Activated CD4-positive, alpha-beta T cell treated with anti-CD3 and anti-CD28 coated beads, Interleukin-2, amount 50 U/mL, for 48 hours (primary cell): ENCODE measurements at places on chromosomes 11 and 22.

DNA sequence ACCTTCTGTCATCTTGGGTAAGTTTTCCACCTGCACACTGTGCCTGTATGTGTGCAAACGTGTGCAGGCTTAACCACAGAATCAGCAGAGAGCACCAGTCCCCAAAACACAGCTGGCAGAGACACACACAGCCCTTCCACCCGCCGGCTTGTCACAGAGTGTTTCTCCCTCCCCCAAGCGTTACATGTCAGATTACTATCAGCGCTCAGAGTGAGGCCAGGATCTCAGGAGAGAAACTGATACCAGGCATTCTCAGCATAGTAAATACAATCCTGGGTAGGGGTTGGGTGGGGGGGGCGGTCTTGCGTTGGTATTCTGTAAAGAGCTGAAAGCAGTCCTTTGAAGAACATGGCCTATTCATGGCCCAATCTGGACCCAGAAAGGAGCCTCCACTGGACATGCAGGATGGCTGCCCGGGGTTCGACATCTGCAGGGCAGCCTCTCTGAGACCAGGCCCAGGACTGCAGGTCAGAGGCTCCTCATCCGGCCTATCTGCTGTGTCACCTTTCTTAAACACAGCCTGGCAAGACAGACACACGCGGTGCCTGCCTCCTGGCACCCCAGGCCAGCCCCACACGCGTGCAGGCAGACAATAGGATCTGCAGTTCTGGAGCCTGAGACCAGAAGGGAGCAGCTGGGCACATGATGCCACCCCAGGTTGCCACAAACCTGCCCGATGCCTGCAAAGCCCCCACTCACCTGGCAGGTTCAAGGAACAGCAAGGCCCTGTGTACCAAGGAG, 1.7 kb downstream of the OSBPL5 start:
- no peak for DNase-seq

GRCh38 chr11:130166457-130166784, 6.8 kb downstream of the ST14 start:
- no peak for DNase-seq

DNA sequence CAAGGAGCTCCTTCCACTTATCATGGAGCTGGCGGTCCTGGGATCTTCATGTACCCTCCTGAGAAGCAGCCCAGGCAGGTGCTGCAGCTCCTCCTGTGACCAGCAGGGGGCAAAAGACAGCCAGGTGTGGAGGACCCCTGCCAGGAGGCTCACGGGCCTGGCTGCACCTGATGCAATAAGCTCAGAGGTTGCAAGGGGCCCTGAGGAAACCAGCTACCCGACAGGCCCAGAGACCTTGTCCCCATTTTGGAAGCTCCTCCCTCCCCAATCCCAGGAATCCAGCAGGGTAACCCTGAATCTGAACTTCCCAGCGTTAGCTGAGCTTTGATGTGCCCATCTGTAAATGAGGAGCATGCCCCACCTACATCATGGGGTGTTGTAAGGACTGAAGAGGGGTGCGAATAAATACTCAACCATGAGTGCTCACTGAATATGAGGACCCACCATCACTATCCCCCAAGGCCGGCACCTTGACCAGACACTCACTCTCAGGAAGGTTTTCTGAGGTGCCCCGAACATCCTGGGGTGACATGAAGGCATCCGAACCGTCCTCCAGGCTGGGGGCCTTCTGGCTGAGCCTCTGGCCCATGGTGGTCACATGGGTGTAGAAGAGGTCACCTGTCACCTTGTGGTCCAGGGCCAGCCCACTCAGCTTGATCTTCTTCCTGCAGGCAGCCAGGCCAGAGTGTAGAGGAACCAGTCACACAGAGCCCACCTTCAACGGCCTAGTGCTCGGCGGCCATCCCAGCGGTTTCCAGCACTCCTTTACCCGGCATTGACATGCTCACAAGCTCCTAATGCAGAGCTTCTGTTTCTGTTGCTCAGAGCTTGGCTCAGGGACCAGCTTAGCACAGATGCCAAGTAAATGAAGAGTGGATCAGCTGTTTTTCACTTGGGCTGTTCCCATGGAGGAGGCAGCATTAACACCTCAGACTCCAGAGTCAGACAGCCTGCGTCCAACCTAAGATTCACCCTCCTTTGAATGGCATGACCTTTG, 21.7 kb downstream of the SLC43A1 start:
- DNase-seq, result peak; percentile 81

- no peak for DNase-seq
Measured at GRCh38 chr11:119664063-119664572, 64.9 kb downstream of the NECTIN1 start.

DNA sequence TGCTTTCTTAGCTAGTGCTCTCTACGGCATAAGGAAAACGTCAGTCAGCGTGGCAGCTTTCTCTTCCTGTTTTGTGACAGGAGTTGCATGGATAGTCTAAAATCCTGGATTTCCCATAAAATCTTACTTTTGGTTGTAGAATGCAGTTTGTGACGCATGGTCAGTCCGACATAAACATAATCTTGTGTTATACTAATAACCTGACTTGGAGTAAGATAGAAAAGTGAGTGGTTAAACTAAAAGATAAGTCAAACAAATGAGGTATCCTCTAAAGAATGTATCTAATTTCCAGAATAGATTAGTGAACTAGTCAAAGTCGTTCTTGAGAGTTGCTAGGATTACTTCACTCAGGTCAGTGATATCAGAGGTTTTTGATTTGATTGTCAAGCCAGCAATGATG, 157.6 kb downstream of the PGR start:
- DNase-seq, result no peak

DNA sequence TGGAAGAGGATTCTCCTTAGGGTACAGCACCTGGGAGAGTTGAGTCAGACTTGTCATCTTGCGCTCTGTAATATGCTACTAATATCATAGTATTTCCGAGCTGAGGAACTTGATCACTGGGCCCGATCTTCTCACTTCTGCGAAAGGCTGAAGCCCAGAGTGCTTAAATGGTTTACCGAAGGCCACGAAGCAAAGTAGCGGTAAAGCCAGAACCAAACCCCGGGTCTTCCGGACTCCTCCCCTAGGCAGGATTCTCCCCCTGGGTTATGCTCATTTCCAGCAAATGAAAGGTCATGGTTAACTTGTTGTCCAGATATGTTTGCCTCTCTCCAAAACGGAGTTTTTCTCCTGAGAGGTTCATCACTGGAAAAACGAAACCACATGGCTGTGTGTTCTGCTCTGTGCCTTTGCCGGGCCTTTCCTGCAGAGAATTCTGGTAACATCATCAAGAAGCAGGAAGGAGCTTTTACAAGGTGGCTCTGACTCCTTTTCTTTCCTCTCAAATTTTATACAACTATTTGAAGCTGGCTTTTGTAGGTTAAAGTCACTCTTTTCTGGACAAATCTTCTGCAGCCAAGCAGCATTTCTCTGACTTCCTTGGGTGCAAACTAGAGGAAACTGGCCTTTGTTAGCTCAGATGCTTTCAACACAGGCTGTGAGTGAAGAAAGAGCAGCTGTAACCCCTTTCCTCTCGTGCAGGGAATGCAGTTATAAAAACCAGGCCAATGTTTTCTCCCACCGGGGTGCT, 35.5 kb downstream of the UBASH3B start:
- no peak for DNase-seq
